ENCODE measurements at places on chromosomes 3 and 15.
A peak's percentile ranks its signal among the peaks of the same experiment; 100 is the strongest.

DNA sequence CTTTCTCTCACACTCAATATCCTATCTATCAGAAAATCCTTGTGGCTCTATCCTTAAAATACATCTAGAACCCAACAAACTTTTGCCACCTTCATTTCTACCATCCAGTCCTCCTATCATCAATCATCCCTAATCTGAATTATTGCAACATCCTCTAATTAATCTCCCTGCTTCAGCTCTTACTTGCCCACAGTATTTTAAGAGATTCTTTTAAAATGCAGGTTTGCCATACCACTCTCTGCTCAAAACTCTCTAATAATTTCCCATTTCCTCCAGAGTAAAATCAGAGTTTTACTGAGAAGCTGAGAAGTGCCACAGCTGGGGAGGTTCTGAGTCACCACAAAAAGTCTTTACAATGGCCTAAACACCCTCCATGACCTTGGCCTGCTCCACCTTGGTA, 234.3 kb upstream of the ZPLD1 start:
- DNase-seq: no peak

GRCh38 chr15:63000706-63001105, 41.8 kb upstream of the TPM1 start:
- DNase-seq: no peak

- DNase-seq: no peak
Observed at GRCh38 chr3:155704061-155704460, 40.8 kb downstream of the PLCH1 start.

DNA sequence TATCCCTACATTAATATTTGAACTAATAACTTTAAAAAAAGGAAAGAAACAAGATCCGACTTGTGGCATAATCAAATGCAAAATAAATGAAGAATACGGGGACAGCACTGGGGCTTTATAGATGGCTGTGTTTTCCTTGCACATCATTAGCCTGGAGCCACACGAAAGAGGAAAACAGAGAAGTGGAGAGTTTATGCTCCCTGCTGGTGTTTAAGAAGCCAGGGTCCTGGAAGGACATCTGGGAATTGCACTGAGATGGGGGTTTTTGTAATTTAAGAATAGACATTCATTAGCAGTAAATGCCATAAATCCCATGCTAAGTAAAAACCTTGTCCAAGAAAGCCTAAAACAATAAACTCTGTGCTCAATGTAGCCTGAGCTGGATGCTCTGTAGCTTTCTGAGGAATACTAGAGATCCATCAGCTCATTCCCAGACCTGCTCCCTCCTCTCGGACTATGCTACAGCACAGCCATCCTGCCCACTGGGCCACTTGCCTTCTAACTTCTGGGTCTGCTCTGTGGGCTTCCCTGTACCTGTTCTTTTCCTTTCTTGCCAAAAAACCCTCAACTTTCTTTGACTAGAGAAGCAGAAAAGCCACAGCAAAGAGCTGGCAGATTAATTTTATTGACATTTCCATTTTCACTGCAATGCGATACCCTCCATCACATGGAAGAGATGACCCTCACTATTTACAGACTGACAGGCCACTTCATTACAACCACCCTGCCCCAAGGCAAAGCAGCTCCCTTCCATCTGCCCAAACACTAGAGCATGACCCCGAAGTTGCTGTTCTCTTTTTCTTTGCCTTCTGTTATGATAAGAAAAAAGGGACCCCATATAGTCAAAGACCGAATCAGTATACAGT, 62.3 kb downstream of the MEIS2 start:
- DNase-seq: no peak

- no peak for DNase-seq
Observed at GRCh38 chr15:95085056-95085455, 853.7 kb downstream of the MCTP2 start.

DNA sequence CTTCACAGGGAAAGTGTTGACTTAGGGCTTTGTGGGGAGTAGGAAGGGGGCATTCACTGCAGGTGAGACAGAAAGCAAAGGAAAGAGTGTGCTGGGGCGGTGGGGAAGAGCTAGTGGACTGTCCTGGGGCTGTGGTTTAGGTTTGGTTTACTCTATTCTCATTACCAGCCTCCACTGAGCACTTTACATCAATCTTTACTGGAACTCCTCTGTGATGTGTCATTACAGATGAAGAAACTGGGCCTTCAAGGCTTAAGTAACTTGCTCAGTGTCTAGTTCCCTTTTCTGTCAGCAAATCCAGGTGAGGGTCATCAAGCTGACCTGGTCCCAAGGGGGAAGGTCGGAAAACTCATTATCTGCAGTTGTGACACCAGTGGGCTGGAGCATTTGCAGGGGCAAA, 120.2 kb upstream of the PFN2 start:
- no peak for DNase-seq

DNA sequence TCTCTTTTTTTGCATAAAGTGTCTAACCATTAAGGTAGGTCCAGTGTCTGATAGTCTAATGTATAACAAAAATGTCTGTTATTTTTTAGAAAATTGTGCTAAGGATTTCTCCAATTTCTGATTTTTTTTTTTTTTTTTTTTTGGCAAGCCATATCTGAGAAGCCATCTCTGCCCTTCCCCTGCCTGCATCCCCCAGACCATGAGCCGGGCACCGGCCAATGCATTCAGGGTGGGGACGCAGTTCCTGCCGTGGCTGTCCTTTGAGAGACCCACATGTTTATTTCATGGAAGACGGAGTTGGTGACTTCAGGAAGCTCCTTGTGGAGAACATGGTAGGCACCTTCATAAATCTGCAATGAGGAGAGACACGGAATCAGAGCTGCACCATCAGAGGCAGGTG, 19.2 kb downstream of the ABTB1 start:
- DNase-seq: peak; percentile 16

DNA sequence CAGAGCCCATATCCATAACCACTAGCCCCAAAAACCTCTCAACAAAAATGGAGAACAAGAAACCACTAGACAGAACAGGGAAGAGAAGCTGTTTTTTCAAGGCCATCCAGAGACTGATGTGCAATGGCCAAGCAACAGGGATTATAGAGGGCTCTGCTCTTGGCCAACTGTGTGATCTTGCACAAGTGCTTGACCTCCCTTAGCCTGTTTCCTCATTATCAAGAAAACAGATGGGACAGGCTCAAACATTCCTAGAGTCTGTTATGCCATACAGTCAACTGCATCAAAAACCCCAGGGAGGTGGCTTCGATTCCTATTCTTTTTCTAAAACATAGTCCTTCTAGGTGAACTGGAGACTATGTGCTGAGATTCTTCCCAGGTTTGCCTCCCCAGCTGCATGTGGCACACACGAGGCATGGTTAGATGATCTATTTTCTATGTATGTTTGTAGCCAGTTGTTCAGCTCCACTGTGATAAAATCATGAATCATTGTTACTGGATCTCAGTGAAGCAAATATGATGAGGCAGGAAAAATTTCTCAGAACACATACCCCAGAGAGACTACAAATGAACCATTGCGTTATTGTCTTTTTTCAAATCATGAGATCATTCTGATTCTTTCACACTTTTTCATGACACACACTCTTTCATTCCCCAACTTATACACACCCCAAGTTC, 132.9 kb upstream of the TGFBR2 start:
- DNase-seq: no peak

DNA sequence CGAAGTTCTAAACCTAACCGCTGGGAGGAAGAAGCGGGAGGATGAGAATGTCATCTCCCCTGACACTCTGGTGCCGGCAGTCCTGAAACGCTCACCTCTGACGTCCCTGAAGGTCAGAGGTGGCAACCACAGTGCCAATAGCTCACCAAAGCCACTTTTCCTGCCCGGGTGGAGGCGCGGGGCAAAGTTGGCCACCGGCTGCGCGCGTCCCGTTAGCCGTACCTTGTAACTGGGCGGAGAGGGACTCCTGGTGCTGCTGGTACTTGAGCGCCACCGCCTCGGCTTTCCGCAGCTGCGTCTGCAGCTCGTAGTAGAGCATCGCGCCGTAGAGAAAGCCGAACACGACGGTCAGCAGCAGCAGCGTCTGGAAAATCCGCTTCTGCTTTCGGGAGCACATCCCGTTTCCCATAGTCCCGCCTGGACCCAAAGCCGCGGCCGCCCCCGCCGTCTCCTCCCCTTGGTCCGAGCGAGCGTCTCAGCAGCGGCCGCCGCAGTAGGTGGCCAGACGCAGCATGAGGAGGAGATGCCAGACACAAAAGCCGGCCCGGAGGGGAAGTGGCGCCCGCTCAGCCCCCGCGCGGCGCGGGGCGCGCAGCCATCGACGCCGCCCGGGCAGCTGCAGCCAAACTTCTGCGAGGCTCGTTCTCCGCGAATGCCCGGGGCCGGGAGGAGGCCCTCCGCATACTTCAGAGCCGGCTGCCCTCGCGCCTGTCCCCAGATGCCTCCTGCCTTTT, 680 bp downstream of the GOLIM4 start:
- DNase-seq: no peak

DNA sequence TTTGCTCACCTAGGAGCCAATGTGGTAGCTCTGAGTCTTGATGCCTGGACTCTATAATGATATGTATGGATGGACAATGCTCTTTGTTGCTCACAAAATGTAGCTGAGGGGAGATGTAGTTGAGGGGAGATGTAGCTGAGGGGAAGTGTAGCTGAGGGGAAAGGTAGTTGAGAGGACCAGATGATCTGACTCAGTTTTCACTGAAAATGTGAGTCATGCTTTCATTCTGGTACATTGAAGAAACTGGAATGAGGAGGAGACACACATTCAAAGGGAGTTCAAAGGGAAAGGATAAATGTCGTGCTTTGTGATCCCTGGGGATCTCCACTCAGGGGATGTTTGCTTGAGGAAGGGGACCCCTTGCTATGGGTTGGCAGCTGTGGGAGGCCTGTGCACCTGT, 302.9 kb upstream of the TRIM42 start:
- DNase-seq: no peak

- DNase-seq: no peak
Observed at GRCh38 chr15:66808181-66808824, 106.3 kb downstream of the SMAD6 start.

GRCh38 chr3:56484122-56484521, 15.9 kb upstream of the ERC2 start:
- DNase-seq: no peak

DNA sequence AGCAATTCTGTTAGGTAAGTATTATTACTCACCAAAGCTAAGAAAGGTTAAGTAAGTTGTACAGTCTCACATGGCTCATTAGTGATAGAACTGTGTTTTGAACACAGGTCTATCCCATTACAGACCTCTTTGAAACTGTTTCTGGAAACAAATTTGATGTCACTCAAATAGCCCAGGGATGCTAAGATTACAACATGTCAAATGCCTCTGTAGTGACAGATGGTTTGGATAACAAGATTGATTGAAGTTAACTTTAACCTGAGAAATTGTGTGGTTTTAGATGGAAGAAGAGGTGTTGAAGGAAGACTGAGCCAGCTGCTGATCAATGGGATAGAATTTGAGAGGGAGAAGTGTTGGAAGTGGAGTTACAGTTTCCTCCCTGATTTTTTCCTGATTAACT, 72.5 kb downstream of the SYN2 start:
- no peak for DNase-seq

All from left hindlimb (tissue), 1 donor.